Glutamatergic neuron (in vitro differentiated cells): ENCODE measurements at places on chromosomes 6 and 20. TPM values are rescaled to one million over a fixed set of nuclear protein-coding genes. Genes with fewer than 3 reads are reported as not detected.
A peak's percentile ranks its signal among the peaks of the same experiment; 100 is the strongest.

FAM184A gene
- total RNA-seq = 20.0 TPM

DNA sequence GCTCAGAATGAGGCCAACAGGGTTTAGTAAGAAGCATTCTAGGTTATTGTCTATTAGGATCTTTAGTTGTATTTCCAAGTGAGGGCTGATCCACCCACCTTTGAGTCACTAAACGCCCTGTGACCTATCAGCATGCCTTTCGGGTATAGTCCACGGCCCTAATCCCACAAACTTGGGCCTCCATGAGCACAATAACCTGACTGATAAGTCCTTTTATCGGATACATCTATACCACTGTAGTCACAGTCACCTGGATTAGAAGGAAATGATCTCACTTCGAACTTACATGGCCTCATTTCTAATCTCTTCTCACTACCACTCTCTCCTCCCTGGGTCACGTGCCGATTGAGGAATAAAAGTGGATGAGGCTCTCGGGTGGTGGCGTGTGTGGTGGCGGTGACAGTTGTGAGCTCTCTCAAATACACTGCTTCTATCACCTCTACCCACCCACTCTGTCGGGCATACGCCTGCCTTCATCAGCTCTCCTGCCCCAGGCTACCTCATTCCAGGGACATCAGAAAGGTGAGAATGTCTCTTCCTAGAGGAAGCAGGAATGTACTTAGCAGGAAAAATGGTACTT is 65.2 kb downstream of the TRAM2 start:
- H3K27me3 ChIP-seq = peaks cover 4% of the 10 kb centered on the region
- no peak overlapping the region for H3K4me3 ChIP-seq
- DNase-seq = no peak
- H3K4me1 ChIP-seq = peaks cover 33% of the 10 kb centered on the region
- H3K36me3 ChIP-seq = no peaks in the 10 kb centered on the region

DNA sequence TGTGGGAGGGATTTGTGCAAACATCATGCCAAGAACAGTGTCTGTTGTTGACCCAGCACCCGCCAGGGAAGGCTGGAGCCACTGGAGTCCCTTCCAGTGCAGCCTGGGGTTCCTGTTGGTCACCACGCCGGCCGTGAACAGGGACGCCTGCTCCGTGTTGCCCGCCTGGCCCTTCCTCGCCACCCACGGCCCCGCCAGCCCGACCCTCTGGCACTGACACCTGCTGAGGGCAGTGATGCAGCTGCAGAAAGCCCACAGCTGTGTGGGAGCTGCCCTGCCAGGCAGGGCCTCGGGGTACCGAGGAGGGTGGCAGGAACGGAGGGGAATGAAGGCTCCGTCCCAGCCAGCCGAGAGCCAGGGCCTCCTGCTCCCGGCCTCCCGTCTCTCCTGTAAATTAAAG is 75.5 kb upstream of the SLCO4A1 start:
- no peak overlapping the region for H3K27ac ChIP-seq
- no peak for DNase-seq
- no peaks in the 10 kb centered on the region for H3K4me1 ChIP-seq
- H3K27me3 ChIP-seq = peaks cover 13% of the 10 kb centered on the region
- H3K36me3 ChIP-seq = no peaks in the 10 kb centered on the region

GRCh38 chr20:39670988-39671387 is 708.8 kb downstream of the DHX35 start:
- no peaks in the 10 kb centered on the region for H3K36me3 ChIP-seq
- H3K27me3 ChIP-seq = no peaks in the 10 kb centered on the region
- no peaks in the 10 kb centered on the region for H3K4me1 ChIP-seq
- H3K4me3 ChIP-seq = no peak overlapping the region

DNA sequence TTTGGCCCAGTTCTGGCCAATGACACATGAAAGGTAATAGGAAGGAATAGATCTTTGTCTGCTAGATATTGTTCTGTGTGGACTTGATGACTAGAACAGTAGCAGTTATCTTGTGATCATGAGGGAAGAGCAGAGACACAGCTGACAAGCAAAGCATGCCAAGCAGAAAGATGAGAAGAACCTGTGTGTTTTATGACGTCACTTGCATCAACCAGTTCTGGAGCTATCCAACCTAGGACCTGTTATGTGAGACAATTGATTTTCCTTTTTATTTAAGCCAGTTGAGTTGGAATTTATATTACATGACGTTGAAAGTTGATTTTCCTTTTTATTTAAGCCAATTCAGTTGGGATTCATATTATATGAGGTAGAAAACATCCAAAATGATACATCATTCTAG is 143.2 kb downstream of the MCHR2 start:
- no peak overlapping the region for H3K4me3 ChIP-seq
- DNase-seq = no peak
- H3K36me3 ChIP-seq = no peaks in the 10 kb centered on the region
- no peaks in the 10 kb centered on the region for H3K27me3 ChIP-seq
- no peaks in the 10 kb centered on the region for H3K4me1 ChIP-seq

DNA sequence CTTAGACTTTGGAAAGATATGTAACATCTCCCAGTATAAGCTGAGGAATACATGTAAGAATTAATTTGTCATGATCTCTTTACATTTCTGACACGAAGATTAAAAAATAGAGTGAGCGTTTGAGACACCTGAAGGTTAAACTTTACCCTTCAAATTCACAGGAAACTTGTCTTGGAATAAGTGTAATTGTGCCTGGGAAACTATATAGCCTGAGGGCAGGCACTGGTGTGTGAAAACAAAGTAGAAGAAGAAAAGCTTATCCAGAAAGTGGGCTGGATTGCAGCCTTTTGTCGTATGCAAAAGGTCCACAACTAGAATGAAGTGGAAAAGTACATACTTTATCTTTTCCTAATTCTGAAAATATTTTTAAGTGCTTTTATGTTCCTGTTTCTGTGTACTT is 275.7 kb upstream of the TCF21 start:
- no peaks in the 10 kb centered on the region for H3K27me3 ChIP-seq
- H3K4me3 ChIP-seq = no peak overlapping the region
- H3K4me1 ChIP-seq = peaks cover 5% of the 10 kb centered on the region
- DNase-seq = no peak
- peaks cover 12% of the 10 kb centered on the region for H3K36me3 ChIP-seq
- no peak overlapping the region for H3K27ac ChIP-seq

DNA sequence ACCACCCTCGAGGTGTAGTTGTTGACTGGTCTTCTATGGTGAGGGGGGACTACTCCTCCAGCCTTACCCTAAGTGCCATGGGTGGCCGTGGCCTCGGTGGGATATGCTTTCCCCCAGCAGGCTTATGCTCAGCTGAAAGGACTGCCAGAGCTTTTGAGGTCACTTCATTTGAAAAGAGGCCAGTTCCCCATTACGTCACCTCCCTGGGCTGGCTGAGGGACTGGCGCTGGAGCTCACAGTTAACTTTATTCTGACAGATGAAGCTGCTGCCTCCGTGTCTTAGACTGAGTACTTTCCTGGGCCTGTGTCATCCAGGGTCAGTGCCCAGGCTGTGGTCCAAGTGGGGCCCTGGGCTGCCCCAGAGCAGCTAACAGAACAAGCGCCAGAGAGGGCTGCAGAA is 42.8 kb upstream of the PCMTD2 start:
- peak overlapping the region; percentile 22 for H3K27ac ChIP-seq
- DNase-seq = no peak
- H3K4me1 ChIP-seq = peaks cover 17% of the 10 kb centered on the region
- no peak overlapping the region for H3K4me3 ChIP-seq
- H3K27me3 ChIP-seq = peaks cover 29% of the 10 kb centered on the region
- H3K36me3 ChIP-seq = peaks cover 9% of the 10 kb centered on the region

DNA sequence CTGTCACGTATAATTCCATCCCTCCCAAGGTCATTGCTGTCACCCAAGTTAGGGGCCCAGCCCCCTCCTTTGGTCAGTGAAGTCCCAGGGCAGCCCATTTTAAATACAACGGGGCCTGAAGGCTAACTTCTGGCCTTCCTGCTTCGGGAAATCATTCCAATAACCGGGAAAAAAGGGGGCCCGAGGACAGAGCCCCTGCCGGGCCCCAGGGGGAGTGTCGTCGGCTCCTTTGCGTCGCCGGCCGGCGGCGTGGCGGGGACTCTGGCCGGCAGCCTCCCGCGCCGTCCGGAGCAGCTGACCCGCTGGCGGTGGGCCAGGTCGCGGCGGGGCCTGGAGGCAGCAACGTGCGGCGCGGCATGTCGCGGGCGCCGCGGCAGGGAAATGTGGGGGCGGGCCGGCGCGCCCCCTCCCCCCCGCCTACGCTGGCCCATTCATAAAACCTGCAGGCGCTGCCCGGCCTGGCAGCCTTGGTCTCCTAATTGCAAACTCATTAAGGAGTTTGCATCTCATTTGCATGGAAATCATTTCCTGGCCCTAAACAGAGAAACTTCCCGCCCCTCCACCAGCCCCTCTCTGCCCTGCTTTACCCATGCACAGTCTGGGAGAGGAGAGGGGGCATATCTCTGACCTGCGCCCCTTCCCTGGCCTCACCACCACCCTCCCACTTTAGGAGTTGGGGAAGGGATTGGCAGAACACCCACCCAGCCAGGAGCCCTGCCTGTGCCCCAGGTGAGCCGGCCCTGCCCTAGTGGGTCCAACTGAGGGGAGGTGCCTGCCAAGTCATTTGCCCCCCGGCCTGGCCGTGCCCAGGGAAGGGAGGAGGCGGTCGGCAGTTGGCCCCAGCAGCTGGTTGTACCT is 50.7 kb downstream of the MRPL14 start:
- H3K36me3 ChIP-seq = no peaks in the 10 kb centered on the region
- DNase-seq = peak; percentile 61
- no peak overlapping the region for H3K4me3 ChIP-seq

HFE gene
- not detected for total RNA-seq

RBPJL gene
- total RNA-seq = not detected
